ENCODE measurements at places on chromosomes 16 and 17.

DNA sequence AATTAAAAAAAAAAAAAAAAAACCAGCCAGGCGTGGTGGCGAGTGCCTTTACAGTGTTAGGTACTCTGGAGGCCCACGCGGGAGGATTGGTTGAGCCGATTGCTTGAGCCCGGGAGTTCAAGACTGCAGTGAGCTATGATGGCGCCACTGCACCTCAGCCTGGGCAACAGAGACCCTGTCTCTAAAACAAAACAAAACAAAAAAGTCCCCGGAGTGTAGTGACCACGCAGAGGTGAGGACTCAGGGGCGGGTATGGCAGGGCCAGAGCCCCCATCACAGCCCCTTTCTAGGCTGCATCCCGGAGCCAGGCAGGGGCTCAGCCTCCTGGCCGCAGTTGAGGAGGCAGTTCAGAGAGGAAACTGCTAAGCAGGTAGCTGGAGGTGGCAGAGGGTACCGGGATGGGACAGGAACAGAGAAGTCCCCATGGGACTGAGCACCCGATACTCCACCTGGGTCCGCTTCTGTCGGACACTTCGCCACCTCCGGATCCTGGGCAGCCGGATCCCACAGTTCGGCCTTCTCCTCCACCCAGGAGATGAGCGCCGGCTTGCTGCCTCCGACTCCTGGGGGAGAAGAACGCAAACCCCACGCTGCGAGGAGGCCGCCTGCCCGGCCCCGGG lies 800 bp downstream of the ZNF747 start:
- DNase-seq, result peak; percentile 28

GRCh38 chr16:4517812-4518680 lies 20.5 kb downstream of the CDIP1 start:
- DNase-seq, result no peak

GRCh38 chr17:82767041-82767754 lies 15.3 kb downstream of the TBCD start:
- DNase-seq, result peak; percentile 40

- no peak for DNase-seq
Measured at GRCh38 chr17:40104594-40105486, 4.5 kb upstream of the NR1D1 start.

GRCh38 chr16:81445143-81445961 lies 744 bp downstream of the CMIP start:
- DNase-seq, result peak; percentile 41

GRCh38 chr16:88865742-88866141 lies 718 bp downstream of the PABPN1L start:
- DNase-seq, result no peak

DNA sequence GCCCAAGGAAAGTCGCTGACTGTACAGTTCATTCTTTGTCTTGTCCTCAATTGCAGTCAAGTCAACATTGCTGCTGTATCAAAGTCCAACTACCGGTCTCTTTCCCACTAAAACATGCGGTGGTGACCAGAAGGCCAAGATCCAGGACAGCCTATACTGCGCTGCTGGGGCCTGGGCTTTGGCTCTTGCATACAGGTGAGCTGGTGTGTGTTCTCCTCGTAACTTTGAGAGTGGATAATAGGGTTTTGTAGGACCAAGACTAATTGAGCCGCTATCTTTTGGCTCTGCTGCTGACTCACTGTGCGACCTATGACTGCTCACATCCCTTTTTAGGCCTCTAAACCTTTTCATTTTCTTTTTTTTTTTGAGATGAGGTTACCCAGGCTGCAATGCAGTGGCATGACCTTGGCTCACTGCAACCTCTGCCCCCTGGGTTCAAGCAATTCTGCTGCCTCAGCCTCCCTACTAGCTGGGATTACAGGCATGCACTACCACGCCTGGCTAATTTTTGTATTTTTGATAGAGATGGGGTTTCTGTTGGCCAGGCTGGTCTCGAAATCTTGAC lies 38.7 kb downstream of the PHKB start:
- no peak for DNase-seq

- no peak for DNase-seq
Measured at GRCh38 chr17:34581446-34582184, 2.2 kb downstream of the TMEM132E start.

GRCh38 chr17:49995055-49995738 lies at the start of gene DLX3:
DLX3 (minus strand) TSS chr17:49995224; CDS start chr17:49994998, 226 bp downstream.
- DNase-seq, result peak; percentile 38

- no peak for DNase-seq
Measured at GRCh38 chr17:13113821-13114525, 96.1 kb upstream of the ELAC2 start.

DNA sequence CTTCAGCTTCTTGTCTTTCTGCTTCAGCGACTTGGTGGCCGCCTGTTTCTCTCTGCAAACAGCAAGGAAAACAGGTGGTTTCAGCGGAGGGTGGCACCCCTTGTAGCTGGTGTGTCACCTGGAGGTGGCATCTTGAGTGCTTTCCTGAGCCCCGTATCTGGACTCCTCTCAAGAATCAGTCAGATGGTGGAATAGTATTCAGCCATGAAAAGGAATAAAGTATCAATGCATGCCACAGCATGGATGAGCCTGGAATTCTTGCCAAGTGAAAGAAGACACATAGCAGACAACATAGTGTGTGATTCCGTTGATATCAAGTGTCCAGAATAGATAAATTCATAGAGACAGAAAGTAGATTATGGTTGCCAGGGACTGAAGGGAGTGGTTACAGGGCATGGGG lies 65.2 kb downstream of the NDE1 start:
- no peak for DNase-seq

GRCh38 chr17:43645765-43646481 lies 15.8 kb downstream of the MEOX1 start:
- DNase-seq, result peak; percentile 29

- DNase-seq, result no peak
Measured at GRCh38 chr17:51701501-51701900, 441.2 kb downstream of the UTP18 start.

DNA sequence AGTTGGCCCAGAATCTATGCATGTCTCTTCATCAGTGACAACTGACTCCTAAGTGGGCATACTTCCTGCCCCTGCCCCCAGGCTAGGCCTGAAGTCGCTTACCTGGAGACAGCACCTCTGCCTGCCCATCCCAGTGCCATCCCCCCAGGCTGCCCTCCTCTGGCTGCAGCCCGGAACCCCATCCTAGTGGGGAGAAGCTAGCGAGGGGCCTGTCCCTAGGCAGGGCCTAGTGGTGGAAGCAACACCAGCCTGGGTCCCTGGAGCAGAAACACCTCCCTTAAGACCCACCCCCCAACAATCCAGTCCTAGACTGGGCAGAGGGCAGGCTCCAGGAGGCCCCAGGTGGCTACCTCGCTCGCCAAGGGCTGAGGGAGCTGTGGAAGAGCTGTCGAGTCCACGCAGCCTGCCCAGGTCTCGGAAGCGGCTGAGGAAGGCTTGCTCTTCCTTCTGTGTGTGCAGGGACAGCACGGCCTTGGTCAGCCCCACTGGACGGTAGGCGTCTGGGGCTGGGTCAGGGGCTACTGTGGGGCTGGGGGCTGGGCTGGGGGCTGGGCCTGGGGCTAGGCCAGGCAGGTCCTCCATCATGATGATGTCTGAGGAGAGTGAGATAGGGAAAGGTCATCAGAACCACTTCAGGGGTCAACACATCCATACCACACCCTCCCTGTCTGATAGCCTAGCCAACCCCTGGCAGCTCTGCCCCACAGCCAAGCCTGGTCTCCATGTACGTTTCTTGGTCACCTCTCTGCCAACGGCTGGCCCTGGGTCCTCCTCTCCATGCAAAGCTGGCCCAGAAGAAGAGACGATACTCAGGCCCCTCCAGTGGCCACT lies 7.6 kb downstream of the PER1 start:
- no peak for DNase-seq

DNA sequence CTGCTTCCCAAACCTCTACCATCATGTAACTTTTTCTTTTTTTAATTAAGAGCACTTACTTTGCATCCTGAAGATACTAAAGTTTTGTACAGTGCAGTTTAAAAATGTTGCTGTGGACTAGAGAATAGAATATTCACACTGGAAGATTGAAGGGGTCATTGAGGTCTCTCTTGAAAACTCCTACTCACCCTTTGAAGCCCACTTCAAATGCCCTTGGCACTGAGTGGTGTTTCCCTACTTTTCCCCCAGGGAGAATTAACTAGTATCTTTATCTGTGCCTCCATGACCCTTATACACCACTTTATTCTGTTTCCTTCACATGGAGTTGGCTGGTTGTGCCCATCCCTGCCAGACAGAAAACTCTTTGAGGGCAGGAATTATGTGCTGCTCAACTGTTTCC lies 19.6 kb upstream of the CRHR1 start:
- DNase-seq, result no peak

DNA sequence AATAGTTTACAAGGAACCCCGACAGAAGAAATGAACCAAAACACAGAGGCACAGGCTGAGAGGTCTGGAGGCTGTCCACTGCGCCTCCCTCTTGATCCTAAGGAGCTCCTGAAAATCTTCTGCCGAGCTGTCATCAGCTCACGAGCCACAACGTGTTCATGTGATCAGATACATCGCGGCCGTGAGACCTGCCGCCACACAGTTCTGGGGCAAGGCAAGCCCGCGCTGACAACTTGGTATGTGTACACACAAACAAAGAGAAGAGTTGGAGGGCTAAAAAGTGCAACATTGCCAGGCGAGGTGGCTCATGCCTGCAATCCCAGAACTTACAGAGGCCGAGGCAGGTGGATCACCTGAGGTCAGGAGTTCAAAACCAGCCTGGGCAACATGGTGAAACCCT lies 7.6 kb downstream of the EXOC7 start:
- no peak for DNase-seq

GRCh38 chr16:27498916-27499658 lies 50.6 kb downstream of the GTF3C1 start:
- no peak for DNase-seq

GRCh38 chr17:181245-182049 lies at the start of gene DOC2B:
DOC2B (minus strand) TSS chr17:181650; CDS start chr17:181479, 171 bp downstream.
- DNase-seq, result peak; percentile 27

GRCh38 chr16:50460538-50461399 lies 87.4 kb upstream of the NKD1 start:
- no peak for DNase-seq

- no peak for DNase-seq
Measured at GRCh38 chr17:66406701-66407644, 104.6 kb downstream of the PRKCA start.

- DNase-seq, result no peak
Measured at GRCh38 chr16:4496305-4496704, 20.1 kb downstream of the HMOX2 start.

GRCh38 chr17:50430821-50431618 lies 5.0 kb downstream of the ACSF2 start:
- DNase-seq, result no peak

DNA sequence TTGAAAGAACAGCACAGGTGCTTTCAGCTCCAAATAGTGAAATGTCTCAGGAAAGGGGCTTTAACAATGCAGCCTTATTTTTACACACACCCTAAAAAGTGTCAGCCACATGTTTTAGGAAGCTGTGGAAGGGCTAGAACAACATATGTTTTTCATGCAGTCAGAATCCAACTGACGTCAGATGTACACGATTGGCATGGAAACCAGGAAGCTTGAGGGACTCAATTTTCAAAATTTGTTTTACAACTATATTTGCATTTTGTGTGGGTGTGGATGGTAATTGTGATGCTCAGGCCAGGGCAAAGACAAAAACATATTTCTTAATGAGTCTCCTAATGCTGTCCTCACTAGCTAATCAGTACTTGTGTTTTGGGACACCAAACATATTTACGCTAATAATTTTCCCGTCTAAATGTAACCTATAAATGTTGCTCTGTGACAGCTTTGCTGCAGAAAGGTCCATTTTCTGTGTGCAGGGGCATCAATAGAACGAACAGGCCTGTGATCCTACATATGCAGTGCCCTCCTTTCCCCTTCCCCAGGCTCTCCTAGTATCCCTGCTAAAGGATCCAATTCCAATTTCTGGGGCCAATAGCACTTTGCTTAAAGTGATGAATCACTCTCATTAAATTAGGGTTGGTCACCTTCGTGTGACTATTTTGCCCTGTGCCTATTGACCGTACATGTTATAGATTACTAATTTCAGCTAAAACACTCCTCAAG lies 434.0 kb upstream of the CDH5 start:
- no peak for DNase-seq

GRCh38 chr16:88681709-88682451 lies 4.4 kb downstream of the SNAI3 start:
- peak; percentile 67 for DNase-seq

Measured in stimulated activated CD4-positive, alpha-beta T cell treated with anti-CD3 and anti-CD28 coated beads, Interleukin-4, amount 100 ng/mL, for 1 hour (primary cell).